ENCODE measurements at places on chromosomes 3 and 15.

DNA sequence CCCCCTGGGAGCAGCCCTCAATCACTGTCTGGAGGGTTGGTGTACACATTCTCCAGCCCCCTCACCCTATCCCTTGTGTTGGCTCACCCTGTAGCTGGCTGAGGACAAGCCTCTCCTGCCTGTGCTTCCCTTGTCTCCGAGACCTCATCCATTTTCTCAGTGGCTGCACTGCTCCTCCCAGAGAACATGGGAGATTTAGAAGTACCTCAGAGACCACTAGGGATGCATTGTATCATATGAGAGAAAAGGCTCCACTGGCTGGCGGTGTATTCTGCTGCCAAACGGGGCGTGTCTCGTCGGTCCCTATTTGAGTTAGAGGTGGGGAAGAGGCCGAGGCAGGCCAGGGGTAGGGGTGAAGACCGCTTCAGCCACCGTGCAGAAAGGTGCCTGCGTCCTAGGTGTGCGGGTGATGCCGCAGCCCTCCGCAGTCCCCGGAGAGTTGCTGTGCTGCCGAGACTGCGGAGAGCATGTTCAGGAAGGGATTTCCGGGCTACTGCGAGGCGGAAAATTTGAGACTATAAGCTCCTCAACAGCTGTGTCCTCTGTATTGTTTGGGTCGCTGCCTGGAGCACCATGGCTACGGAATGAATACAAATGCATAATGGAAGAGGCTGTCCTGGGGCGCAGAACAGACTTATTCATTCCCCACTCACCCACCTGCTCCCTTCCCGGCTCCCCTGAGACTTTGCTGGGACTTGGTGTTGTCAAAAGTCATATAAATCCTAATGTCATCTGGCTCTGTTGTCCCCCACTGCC, 43.8 kb downstream of the SPSB4 start:
- DNase-seq = no peak

DNA sequence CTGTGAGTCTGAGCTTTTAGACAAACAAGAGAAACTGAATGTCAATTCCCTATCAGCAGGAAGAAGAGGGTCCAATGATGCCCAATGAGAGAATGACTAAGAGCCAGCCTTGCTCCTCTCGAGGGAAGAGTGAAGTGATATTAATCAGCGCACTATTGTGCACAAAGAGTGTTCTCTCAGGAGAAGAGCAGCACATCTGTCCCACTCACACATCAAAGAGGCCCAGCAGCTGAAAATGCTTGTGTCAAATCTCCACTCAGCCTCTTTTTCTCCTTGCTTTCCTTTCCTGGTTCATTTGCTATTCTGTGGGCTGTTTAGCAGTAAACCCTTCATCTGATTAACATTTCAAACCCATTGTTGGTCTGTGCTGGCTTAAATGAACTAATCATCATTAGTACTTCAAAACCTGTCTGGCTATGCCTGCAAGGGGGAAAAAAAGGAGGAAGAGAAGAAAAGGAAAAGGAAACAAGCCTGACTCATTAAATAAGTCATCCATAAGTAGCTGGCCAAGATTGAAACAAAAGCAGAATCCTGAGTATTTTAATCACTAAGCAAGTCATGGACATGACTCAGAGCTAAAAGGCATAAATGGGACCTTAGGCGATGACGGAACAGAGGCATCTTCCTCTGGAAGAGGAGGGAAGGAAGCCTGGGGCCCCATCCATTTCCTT, 912.7 kb downstream of the TUSC7 start:
- no peak for DNase-seq

- DNase-seq = no peak
These were observed 143.3 kb upstream of the GMNC start for GRCh38 chr3:191005790-191006189.

DNA sequence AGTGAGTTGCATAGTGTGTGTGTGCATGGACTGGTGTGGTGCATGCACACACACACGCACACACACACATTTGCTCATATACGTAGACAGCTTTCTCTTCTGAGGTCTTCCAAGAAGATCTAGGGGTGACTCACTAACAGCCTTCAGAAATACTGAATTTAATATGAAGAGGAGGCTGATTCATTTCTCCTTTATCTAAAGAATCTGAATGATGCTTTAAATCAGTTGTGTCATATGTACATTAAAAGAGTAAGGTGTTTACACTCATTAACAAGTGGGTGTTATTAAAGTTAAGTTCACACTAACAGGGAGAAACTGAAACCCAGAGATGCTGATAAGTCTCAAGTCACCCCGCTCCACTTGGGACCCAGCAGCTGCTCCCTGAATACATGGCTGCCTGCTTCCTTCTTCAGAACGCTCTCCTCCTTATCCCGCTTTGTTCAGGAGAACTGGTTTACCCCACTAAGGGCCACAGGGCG, 22.0 kb downstream of the TMPRSS7 start:
- DNase-seq = no peak

DNA sequence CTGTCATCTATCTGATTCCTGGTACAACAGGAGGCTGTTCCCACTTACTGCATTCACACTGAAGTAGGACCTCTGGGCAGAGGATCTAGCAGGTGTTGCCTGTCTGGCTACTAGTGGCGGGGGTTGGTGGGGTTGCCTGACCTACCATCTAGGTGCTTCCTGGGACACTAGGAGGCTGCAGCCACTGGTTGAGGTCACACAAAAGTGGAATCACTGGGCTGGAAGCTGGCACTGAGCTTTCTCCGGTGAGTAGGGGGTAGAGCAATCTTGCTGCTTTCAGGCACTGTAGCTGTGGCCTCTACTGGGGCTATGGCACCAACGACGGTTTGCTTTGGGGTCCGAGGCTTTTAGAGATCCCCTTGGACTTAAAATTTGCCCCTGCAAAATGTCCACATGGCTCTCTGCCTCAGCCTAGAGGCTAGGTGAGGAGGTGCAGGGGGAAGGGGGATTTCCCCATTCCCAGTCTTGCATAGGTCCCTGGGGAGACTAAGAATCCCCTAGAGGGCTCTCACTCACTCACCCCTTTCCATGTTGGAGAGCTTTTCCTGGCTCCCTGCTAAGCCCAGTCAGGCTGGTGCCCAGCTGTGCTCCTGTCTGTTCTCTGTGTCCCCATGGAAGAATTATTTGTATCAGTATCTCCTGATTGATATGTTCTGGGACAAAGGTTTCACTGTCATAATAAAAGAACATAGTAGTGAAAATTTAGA, 397.7 kb upstream of the EPHA6 start:
- DNase-seq = no peak

DNA sequence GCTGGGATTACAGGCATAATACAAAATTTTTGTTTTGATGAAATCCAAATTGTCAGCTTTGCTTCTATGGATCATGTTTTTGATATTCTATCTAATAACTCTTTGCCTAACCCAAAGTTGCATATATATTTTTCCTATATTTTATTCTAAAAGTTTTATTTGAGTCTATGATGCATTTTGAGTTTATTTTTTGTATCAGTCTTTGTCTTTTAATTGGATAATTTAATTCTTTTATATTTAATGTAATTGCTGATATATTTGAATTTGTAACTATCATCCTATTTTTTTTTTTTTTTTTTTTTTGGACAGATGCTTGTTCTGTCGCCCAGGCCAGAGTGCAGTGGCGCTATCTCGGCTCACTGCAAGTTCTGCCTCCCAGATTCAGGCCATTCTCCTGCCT, 19.7 kb upstream of the DENND4A start:
- DNase-seq = no peak
